ENCODE measurements at places on chromosomes 6 and 20.

GRCh38 chr6:145823328-145823944, 8.8 kb upstream of the FBXO30 start:
- DNase-seq = no peak

GRCh38 chr6:28105245-28105639, 19.2 kb upstream of the ZSCAN16 start:
- DNase-seq = no peak

DNA sequence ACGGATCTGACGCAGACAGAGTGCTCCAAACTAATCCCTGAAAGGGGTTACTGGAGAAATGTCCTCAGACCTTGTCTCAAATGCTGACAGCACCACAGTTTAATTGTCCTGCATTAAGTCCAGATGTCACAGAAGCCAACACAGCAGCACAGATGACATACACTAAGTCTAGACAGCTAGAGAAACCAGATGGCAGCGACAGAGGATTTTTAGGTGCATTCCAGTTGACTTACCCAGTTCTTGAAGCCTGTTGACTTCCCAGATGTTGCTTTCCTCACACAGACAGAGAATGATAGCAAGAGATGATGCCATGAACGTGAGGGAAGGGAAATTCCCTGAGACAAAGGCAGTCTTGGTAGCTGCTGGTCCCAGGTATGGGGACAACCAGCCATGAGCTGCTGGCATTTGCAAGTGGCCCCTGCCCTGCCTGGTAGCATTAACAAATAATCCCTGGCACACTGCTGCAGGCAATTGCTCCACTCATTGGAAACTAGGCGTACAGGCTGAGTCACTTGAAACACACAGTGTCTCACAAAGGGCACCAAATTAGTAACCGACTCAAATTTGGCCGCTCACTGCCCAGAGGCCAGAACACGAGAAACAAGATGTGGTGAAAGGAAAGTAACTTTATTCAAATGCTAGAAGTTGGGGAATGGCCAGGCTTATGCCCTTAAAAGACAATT, 52.2 kb downstream of the ADGB start:
- DNase-seq = no peak

DNA sequence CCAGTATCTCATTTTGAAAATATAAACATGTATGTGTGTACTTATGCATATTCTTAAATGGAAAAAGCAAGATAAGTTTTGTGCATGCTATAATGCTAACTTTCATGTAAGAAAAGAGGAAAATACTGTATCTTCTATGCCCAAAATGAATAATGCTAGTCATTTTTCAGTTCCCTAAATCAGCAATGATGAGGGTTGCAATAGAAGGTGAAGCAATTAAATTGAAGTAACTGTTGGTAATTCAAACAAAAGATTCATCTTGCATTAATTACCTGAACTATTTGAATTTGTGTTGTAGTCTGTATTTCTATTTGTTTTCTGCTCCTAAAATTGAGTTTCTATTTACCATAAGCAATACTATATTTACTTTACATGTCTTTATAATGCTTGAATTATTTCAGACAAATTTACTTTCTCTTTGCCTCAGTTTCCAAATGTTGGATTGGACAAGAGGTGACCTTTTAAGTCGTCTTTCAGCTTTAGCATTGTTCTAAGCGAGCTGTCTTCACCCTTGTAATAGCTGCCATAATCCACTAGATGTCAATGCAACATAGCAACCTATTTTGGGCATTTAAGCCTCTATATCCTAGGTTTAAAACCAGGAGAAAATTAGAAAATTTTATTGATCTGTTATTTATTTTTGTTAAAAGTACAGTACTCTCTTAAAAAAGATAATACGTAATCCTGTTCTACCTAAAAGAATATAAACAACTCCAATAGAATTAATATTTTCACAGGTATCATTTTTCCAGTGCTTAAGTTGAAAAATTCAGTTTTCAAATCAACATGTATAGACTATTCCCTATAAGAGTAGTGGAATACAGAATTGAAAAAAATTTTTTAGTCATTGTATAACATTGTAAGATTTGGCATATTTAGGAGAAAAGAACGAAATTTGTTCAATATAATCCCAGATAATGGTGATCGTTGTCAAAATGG, 52.3 kb upstream of the IFNGR1 start:
- DNase-seq = no peak

- DNase-seq = no peak
These were observed 31.7 kb upstream of the VEGFA start for GRCh38 chr6:43738267-43738676.

DNA sequence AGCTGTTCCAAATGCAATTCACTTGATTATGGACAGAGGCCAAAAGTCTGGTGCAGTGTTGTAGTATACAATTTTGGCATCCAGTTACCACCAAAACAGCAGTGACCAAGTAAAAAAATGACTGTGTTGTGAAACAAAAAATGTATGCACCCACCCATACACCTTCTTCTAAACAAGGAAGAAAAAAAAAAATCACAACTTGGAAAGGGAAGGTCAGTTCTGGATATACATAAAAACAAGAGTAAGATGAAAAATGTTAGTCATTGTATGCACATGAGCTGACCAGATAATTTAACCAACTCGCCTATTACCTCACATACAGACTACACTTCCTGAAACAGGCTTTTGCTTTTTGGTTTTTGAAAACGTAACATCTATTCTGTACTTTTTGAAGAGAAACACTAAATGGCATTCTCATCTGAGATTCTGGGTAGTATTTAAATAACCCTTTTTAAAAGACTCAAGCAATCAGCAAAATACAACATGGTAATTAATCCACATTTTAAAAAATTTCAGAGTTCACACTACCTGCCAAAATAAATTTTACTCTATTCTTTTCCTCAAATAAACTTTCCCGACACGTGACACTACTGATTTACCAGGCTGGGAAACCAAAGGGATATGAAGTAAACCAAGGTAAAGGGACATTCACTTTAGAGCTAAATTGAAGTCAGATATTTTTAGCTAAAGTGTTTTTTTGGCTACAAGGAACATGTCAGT, 141.6 kb upstream of the SHLD1 start:
- DNase-seq = no peak

DNA sequence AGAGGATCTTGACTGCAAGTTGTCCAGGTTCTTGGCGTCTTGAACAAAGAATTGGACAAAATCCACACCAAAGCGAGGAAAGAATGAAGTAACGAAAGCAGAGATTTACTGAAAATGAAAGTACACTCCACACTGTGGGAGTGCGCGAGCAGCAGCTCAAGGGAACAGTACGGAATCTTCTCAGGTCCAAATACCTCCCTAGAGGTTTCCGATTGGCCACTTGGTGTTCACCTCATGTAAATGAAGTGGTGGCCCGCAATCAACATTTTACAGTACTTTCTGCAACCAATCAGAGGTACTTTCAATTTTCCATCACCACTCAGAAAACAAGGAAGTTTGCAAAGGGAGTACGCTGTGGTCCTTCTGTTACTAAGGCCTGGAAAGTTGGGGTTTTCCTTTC, 122.4 kb downstream of the PTPRK start:
- no peak for DNase-seq

GRCh38 chr6:169966312-169967181, 215.1 kb downstream of the ERMARD start:
- DNase-seq = no peak

GRCh38 chr6:145047891-145048290, 687.4 kb downstream of the EPM2A start:
- DNase-seq = no peak

- no peak for DNase-seq
These were observed 16.3 kb downstream of the GTSF1L start for GRCh38 chr20:43710370-43711044.

DNA sequence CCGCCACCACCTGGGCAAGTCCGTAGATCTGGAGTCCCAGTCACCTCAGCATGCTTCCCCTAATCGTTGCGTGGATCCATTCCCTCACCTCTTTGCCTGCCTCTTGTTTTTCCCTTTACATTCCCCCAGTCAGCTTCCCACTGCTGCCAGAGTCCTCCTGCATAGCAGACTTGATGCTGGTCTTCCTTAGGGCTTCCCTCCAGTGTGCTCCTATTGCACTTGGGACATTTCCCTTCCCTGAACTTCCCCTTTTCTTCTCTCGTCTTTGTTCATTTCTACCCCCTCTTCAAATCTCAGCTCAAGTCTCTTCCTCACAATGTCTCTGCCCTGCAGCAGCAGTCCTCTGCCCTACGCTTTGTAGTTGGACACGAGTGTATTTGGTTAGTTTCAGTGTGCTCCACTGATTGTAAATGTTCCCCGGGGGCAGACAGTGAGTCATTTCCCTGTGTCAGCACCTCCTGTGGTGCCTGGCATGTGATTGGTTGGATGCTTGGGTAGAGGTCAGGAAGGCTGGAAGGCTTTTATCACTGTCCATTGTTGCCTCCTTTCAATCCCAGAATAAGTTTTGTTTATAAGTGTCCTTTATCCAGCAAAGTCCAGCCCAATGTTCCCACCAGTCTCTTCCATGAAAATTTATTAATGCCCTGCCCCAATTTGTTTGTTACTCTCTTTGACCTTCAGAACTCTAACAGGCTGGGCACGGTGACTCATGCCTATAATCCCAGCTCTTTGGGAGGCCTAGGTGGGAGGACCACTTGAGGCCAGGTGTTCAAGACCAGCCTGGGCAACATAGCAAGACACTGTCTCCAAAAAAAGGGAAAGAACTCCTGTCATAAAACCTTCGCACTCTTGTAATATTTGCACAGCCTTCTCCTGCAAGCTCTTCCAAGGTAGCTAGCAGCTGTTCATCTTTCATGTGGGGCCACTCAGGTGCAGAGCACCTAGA, 38.3 kb downstream of the FAM120B start:
- DNase-seq = peak; percentile 5

GRCh38 chr6:73579851-73580246, 59.0 kb upstream of the EEF1A1 start:
- DNase-seq = no peak

DNA sequence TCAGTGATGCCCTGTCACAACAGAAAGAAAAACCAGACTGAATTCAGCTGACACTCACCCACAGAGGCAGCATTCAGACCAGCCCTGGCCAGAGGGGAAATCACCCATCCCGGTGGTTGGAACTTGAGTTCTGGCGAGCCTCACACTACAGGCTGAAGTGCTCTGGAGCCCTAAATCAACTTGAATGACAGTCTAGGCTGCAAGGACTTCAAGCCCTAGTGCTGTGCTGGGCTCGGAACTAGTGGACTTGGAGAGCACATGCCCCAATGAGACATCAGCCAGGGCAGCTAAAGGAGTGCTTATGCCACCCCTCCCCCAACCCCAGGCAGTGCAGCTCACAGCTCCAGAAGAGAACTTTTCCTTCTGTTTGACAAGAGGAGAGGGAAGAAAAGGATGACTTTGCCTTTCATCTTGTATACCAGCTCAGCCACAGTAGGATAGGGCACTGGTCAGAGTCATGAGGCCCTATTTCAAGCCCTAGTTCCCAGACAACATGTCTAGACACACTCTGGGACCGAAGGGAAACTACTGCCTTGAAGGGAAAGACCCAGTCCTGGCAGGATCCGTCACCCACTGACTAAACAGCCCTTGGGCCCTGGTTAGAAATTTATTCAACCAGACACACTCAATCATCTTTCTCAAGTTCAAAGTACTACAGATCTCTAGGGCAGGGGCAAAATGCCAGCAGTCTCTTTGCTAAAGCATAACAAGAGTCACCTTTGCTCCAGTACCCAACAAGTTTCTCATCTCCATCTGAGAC, 43.2 kb upstream of the PNRC1 start:
- no peak for DNase-seq

DNA sequence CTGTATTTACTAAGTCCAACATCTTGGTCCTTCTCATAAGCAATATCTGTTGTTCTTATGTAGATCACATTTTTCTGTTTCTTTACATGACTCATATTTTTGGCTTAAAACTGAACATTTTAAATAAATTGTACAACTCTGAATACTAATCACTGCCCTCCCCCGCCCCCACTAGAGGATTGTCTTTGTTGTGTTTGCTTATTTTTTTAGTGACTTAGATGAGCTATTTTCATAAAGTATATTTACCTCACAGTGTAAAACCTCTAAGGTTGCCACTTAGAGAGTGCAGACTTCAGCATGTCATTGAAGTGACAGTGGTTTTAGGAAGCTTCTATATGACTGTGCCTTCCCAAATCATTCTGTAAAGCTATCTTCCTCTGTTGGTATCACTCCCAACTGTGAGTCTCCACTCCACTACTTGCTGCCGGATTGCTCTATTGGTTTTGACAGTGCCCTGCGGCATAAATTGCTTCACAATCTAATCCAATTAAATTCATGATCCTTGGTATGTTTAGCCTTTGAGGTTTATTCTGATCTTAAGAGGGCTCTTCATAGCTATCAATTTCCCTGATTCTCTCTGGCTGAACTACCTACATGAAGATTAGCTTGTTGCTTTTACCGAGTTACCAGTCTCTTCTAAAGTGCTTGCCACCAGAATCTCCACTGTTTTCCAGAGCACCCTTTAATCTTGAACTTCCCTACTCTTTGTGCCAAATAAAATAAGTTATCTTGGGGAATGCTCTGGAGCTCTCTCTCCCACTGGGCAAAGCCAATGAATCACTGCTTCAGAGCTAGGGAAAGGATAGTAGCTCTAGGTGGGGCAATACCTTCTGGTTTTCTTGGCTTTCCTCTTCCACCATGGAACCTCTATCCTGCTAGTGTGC, 33.0 kb downstream of the SPTLC3 start:
- DNase-seq = no peak

DNA sequence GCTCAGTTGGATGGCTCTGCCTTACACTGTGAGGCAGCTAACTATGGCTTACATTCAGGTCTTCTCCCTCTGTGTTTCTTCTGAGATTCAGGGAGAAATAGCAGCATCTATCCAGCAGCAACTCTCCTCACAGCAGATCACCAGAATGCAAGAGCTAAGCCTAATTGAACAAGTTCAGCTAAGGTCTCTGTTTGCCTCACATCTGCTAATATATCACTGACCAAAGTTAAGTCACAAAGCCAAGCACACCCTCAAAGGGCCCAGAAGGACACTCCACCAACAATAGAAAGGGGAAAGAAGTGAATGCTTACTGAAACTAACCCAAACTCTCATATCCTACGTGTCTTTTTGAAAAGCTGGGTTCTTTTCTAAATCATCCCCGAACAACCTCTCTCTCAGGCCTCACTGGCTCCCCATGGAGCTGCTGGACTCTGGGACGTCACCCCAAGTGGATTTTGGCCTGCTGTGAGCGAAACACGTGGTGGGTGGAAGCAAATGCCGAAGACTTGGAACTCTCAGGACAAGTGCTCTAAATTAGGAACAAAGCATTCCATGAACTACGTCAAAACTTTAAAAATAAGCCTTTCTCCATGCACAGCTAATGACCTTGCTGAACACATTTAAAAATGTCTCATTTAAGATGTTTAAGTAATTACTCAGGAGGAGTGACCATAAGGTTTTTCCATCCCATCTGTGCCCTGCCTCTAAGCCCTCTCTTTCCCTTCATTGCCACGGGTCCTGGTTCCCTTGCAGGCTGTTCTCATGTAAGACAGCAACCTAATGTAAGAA, 167.5 kb upstream of the PLCB4 start:
- no peak for DNase-seq

GRCh38 chr6:75101896-75102295, 104.0 kb downstream of the COL12A1 start:
- DNase-seq = no peak

GRCh38 chr6:121816906-121817540, 381.6 kb downstream of the GJA1 start:
- DNase-seq = no peak
